SK-MEL-5 (cell line): ENCODE measurements at places on chromosomes 3 and 15.

DNA sequence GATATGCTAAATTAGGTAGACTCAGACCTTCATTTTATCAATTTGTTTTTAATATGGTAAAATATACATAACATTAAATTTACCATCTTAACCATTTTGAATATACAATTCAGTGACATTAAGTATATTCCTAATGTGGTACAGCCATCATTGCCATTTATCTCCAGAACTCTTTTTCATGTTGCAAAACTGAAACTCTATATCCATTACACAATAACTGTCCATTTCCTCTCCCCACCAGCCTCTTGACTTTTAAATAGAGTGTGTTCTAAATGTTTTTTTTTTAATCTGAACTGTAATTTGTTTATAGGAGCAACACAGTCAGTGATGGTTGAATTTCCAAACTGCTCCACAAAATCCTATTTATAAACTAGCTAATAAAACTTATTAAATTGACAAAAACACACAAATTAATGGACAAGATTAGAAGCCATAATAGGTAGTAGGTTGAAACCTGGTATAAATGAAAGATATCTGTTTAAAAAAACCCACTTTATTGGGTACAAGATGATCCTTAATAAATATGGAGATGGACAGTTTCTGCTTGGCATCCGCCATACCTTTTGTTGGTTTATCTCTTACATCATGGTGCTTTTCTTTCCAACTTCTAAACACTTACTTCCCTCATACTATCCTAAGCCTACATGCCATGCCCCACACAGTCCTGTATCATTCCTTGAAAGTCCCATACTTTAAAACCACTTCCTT, 142.4 kb downstream of the ZPLD1 start:
- no peak for DNase-seq

- no peak for DNase-seq
Measured at GRCh38 chr3:109337393-109337792, at the start of gene DPPA4. TSS of gene DPPA4 (minus strand) at chr3:109337546. CDS start at chr3:109337517, 29 bp downstream.

- DNase-seq, result no peak
Measured at GRCh38 chr3:137348936-137349335, 391.2 kb downstream of the IL20RB start.

GRCh38 chr3:10106919-10107318, 1.1 kb downstream of the FANCD2OS start:
- DNase-seq, result no peak

GRCh38 chr3:108605491-108605890, 16.0 kb downstream of the DZIP3 start:
- DNase-seq, result no peak
